ENCODE measurements at places on chromosomes 7 and 10. TPM values are rescaled to one million over a fixed set of nuclear protein-coding genes. Genes with fewer than 3 reads are reported as not detected.

DNA sequence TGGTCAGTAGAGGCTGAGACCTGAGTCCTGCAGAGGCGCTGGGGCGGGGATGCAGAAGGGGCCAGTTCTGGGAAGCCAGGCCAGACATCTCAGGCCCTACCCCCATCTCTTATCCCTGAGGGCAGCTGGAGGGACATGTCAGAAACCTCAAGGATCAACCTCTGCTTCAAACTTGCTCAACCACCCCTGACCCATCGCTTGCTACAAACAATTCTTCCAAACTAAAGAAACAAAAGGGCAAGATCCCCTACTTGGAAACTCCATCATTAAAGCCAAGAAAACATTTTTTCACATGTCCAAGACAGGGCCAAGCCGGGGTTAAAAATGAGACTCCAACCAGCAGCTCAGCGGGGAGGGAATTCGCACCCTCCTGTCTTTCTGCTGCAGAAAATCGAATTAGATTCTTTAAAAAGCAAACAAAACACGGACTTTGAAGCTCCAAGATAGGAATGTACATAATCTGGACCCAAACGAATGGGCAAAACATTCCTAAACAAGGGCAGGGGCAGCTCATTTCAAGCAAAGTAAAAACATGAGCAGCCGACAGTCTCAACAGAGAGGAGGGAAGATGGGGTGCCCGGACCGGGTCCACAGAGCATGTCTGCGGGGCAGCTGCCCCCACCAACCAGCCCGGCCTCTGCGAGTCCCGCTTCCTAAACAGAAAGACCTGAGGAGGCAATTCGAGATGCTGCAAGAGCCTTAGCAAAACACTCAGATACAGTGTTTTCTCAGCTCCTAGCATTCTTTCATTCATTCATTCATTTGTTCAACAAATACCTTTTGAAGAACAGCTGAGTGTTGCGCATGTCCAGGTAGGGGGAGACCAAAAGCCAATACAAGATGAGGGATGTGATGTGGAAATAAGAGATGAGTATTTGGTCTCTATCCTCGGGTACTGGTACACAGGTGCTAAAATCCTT, 44.8 kb downstream of the CHST15 start:
- no peaks in the 10 kb centered on the region for H3K36me3 ChIP-seq
- DNase-seq, result peak; percentile 40
- H3K4me1 ChIP-seq, result no peaks in the 10 kb centered on the region
- no peaks in the 10 kb centered on the region for H3K27me3 ChIP-seq
- H3K4me3 ChIP-seq, result no peak overlapping the region

DNA sequence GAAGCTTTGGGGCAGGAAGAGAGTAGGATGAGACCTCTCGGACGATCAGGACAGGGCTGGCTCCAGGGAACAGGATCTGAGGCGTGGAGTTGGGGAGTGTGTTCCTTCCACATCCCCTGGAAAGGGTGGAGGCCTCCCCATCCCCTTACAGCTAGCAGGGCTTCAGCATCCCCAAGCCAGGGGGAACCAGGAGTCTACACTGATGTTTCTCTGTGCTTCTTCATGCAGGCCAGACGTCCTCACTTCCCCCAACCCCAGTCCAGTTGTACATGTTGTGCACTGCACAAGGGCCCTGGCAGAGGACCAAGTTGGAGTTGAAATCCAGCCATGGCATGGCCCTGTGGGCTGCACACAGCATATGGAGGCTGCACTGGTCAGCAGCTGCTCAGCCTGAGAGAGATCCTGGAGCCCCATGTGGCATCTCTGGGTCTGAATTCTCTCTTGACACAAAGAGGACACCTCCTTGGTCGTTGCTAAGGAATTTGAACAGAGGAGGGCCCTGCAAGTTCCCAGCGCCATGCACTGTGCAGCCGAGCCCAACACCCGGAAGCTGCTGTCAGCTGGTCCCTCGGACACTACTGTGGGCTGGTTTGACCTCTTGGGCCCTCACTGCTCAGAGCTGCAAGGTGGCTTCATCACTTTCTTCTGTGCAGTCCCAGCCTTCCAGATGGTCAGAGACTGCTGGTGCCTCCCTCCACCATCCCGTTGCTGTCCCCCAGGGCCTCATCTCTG, 181.1 kb downstream of the DNAJB6 start:
- H3K27ac ChIP-seq, result no peak overlapping the region
- H3K4me3 ChIP-seq, result no peak overlapping the region
- H3K36me3 ChIP-seq, result no peaks in the 10 kb centered on the region
- no peaks in the 10 kb centered on the region for H3K27me3 ChIP-seq
- H3K4me1 ChIP-seq, result no peaks in the 10 kb centered on the region

DNA sequence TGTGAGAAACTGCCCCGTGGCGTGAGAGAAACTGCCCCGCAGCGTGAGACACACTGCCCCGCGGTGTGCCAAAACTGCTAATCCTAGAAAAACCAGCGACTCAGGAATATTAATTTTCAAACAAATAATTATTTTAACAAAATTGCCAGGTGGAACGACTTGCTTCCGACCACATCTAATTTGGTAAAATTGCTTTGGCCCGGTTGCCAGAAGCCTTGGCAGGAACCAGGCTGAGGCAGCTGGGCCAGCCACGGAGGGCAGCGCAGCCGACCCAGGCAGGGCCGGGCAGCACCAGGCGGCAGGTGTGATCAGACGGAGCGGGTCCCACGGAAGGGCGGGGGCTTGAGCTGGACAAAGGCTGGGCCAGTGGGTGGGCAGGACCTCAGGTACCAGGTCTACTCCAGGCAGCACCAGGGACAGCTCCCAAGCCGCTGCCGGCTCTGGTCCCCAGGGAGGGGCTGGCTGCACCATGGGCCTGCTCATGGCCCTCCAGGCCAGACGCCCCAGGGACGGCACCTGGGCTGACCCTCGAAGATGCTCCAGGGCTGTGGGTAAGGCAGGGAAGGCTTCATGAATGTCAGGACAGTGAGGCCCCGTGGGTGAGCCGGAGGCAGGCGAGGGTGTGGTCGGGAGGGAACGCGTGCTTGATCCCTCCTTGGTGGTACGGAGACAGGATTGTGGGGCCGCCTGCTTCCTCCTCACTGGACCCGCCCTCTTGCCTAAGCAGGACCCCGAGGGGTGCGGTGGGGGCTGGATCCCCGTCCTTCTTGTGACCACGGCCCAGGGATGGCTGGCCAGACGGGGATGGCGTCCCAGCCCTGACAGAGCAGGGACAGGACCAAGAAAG, 7.7 kb upstream of the ADGRA1 start:
- no peak overlapping the region for H3K27ac ChIP-seq
- no peak overlapping the region for H3K4me3 ChIP-seq
- no peak for DNase-seq
- H3K4me1 ChIP-seq, result no peaks in the 10 kb centered on the region
- H3K27me3 ChIP-seq, result no peaks in the 10 kb centered on the region

GRCh38 chr10:63977329-63977923, 456.2 kb downstream of the REEP3 start:
- no peaks in the 10 kb centered on the region for H3K36me3 ChIP-seq
- no peaks in the 10 kb centered on the region for H3K4me1 ChIP-seq
- DNase-seq, result no peak
- no peak overlapping the region for H3K4me3 ChIP-seq

DNA sequence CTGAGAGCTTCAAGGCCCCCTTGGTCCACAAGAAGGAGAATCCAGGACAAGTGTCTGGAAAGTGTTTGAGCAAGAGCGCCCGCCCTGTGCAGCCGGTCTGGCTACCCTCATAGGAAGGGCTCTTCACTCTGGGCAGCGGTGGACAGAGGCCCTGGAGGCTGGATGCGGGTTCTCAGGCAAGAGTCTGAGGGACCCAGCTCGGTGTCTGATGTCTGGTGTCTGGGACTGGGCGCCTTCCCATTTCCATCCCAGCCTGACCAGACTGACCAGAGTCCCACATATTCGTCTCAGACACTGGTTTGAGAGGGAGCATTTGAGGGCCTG, 59.8 kb downstream of the HK1 start:
- H3K27me3 ChIP-seq, result no peaks in the 10 kb centered on the region
- no peaks in the 10 kb centered on the region for H3K36me3 ChIP-seq
- no peak for DNase-seq
- peaks cover 6% of the 10 kb centered on the region for H3K4me1 ChIP-seq
- no peak overlapping the region for H3K27ac ChIP-seq

- H3K4me3 ChIP-seq, result no peak overlapping the region
- H3K27ac ChIP-seq, result no peak overlapping the region
- no peaks in the 10 kb centered on the region for H3K27me3 ChIP-seq
- no peak for DNase-seq
- H3K36me3 ChIP-seq, result no peaks in the 10 kb centered on the region
Measured at GRCh38 chr7:82056282-82056681, 286.4 kb upstream of the HGF start.

DNA sequence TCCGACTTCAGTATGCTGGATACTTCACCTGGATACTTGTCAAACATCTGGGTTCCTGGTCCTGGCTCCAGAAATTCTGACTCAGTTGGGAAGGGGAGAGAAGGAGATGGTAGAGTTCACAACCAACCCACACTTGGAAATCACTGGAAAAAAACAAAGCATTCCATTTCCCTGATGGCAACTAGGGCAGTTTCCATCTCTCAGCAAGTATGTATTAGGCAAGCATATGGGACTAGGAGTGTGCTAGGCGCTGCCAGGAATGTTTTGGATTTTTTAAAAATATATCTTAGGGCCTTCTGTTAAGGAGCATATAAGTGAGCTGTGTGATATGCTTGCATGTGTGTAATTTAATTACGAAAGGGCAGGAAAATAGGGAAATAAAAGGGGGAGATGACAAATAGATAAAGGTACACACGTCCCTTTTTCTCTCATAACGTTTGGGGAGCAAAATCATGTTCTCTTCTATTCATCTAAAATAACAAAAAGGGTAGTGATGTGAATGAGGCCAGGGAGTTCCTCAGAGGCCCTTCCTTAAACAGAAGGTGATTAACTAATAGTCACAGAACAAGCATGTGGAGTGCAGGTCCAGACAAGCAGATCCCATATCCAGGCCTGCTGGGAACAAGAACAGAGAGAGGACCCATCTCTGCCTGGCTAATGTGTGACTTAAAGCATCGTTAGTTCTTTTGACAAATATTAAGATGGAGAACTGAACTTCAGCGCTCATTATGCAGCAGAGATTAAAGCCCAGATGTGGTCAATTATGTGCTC, 64.5 kb upstream of the NFE2L3 start:
- H3K4me3 ChIP-seq, result no peak overlapping the region
- no peaks in the 10 kb centered on the region for H3K36me3 ChIP-seq
- no peaks in the 10 kb centered on the region for H3K27me3 ChIP-seq
- DNase-seq, result no peak
- no peaks in the 10 kb centered on the region for H3K4me1 ChIP-seq

HHEX gene
- 18.1 TPM for total RNA-seq

GHRHR gene
- not detected for total RNA-seq

RARRES2 gene
- 125 TPM for total RNA-seq

ATP6V1F gene
- total RNA-seq, result 33.3 TPM

AQP1 gene
- 256 TPM for total RNA-seq

- H3K4me1 ChIP-seq, result peaks cover under 1% of the 10 kb centered on the region
- no peak overlapping the region for H3K4me3 ChIP-seq
- DNase-seq, result no peak
- no peaks in the 10 kb centered on the region for H3K27me3 ChIP-seq
Measured at GRCh38 chr7:117129521-117129955, 176.2 kb downstream of the ST7 start.

DNA sequence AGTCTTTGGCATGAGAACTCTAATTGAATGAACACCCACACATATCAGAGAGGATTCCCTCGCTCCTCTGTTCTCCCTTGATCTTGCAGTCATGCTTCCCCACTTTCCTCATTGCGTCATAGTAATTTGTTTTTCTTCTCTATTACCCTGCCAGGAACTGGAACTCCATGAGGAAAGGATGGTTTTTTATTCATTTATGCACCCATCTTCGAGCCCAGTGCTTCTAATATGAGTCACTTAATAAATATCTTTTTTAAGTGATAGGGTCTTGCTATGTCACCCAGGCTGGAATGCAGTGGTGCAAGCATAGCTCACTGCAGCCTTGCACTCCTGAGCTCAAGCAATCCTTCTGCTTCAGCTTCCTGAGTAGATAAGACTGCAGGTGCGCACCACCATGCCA, 83.5 kb downstream of the OTUD1 start:
- H3K27ac ChIP-seq, result no peak overlapping the region
- no peak overlapping the region for H3K4me3 ChIP-seq
- no peaks in the 10 kb centered on the region for H3K4me1 ChIP-seq
- no peak for DNase-seq
- no peaks in the 10 kb centered on the region for H3K27me3 ChIP-seq
- no peaks in the 10 kb centered on the region for H3K36me3 ChIP-seq

DNA sequence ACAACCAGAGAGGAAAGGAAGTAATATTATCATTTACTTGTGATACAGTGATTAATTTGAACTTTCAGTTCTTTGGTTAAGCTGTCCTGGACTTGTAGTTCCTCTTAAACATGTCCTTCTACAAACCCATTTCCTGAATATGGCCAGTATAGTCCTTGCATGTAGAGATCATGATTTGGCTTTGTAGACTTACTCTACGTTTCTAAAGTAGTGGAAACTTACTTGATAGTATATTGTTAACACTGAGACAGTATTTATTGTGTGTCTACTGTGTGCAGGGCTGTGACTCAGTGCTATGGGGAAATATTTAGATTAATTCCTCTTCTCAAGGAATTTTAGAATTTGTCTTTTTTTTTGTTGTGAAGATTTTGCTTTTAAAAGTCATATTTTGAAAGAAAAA, 109.5 kb downstream of the NRF1 start:
- H3K4me1 ChIP-seq, result no peaks in the 10 kb centered on the region
- H3K27ac ChIP-seq, result no peak overlapping the region
- H3K4me3 ChIP-seq, result no peak overlapping the region
- H3K27me3 ChIP-seq, result no peaks in the 10 kb centered on the region
- peaks cover 21% of the 10 kb centered on the region for H3K36me3 ChIP-seq

DNA sequence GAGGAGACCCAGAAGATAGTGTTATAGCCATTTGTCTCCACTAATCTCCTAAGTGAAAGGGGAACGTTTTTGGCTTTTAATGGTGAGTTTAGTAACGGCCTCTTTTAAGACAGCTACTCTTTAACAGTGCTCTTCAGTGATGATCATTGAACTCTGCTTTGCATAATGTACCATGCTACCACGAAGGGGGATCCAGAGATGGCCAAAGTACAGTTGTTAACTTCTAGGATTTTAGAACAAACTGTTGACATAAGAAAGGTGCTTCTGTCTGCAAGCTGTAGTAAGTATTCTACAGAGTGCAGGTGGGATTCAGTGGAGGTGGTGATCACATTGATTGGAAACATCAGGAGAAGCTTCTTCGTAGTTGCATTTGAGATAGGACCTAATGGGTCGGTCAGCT, 114.1 kb upstream of the RPA3 start:
- H3K4me3 ChIP-seq, result no peak overlapping the region
- H3K4me1 ChIP-seq, result peaks cover 4% of the 10 kb centered on the region
- H3K36me3 ChIP-seq, result no peaks in the 10 kb centered on the region
- H3K27ac ChIP-seq, result no peak overlapping the region
- no peaks in the 10 kb centered on the region for H3K27me3 ChIP-seq
- DNase-seq, result no peak

DNA sequence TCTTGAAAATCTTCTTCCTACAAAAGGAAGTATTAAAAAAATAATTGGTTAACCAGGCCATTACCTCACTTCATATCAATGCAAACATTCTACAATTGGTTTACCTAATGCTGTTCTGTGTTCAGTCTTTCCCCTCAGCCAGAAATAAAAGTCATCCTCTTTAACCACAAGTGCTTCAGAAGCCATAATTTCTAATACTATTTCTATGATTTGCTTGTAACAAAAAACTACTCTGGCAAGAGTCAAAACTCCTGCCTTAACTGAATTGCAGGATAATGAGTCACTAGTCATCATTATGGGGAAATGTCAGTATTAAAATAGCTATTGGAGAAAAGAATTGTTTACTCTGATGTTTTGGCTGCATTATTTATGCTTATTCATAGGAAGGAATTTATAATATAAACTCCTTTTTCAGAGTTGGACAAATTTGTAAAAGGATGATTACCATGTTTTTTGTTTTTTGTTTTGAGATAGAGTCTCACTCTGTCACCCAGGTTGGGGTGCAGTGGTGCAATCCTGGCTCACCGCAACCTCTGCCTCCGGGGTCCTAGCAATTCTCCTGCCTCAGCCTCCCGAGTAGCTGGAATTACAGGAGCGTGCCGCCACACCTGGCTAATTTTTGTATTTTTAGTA, 55.5 kb upstream of the ODAD2 start:
- no peak overlapping the region for H3K27ac ChIP-seq
- H3K4me3 ChIP-seq, result no peak overlapping the region
- no peak for DNase-seq

Data from pancreas (tissue), 10 donors.